ENCODE measurements at places on chromosomes 11 and 22. TPM values are rescaled to one million over a fixed set of nuclear protein-coding genes. Genes with fewer than 3 reads are reported as not detected.

GRCh38 chr11:124380585-124380984 lies 3.7 kb downstream of the OR8B2 start:
- no peak overlapping the region for H3K4me3 ChIP-seq
- no peaks in the 10 kb centered on the region for H3K36me3 ChIP-seq
- no peaks in the 10 kb centered on the region for H3K4me1 ChIP-seq
- H3K27me3 ChIP-seq = no peaks in the 10 kb centered on the region
- H3K27ac ChIP-seq = no peak overlapping the region

GRCh38 chr11:36354221-36355003 lies 58.3 kb downstream of the PRR5L start:
- H3K27me3 ChIP-seq = no peaks in the 10 kb centered on the region
- no peak for DNase-seq
- no peaks in the 10 kb centered on the region for H3K36me3 ChIP-seq
- H3K4me1 ChIP-seq = no peaks in the 10 kb centered on the region

DNA sequence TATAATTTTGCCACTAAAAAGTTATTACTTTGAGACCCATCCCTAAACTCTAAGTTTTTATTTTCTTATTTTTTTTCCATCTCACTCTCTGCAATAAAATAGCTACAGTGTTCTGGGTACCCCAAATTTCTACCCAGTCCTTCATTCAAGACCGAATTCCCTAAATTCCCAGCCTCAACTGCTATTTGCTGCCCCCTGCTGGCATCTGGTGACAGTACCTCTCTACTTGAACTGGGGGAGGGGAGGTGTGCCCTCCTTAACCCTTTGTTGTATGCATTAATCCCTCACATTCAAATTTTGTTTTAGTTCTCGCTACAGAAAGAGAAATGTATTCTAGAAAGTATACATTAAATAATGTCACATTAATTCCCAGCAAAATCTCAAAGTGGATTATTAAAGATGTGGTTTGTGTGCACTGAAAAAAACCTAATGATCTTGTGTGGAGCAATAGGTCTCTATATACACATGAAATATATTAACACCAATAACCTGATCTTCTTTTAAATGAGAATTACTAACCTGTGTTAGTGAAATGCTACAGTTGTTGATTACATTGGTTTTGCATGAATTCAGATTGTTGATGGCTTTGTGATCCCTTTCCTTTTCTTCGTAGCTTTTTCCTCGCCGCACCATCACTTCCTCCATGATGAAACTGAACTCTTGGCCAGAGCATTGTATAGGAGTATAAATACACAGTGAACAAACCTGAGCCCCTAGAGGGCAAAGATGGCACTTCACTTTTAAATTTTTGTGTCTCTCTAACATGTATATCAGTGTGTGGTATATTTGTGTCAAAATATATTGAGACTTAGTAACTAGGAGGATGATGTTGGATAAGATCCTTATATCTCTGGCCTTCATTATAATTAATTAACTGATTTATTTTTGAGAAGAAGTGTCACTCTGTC lies 590.0 kb downstream of the METTL15 start:
- DNase-seq = no peak
- no peaks in the 10 kb centered on the region for H3K4me1 ChIP-seq

GRCh38 chr11:67264877-67265632 lies 1.2 kb upstream of the GRK2 start:
- H3K27me3 ChIP-seq = no peaks in the 10 kb centered on the region
- H3K27ac ChIP-seq = no peak overlapping the region
- peaks cover 60% of the 10 kb centered on the region for H3K4me1 ChIP-seq
- no peak overlapping the region for H3K4me3 ChIP-seq

DNA sequence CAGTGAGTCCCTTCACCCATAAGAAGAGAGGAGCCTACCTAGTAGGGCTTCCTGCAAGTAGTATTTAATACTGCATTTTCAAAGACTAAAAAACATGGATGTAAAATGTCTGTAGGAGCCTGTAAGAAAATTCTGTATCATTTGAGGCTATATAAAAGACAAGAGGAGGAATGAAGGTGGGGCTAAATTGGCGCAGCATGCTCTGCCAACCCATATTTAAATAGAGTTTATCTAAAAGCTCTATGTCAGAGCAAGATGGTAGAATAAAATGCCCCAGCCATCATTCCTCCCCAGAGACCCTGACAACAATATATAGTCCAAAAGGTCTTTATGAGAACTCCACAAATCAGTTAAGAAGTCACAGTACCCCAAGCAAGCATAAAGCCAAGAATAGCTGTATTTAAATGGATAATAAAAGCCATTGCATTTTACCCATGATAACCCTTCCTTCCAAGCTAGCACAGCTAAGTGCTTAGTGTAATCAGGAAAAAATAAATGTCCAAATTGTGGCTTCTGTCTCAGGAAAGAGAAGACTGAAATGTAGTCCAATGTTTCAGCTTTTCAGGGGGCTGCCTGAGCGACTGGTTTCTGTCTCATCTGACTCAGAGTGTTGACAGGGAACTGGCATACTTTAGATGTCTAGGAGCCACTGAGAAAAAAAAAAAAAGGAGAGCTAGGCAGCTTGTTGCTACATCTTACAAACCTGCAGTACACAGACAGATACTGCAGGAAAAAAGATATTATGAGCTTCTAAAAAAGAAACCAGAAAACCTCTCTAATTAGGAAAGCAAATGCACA lies 258.6 kb downstream of the METTL15 start:
- H3K4me1 ChIP-seq = no peaks in the 10 kb centered on the region
- H3K27ac ChIP-seq = no peak overlapping the region
- H3K4me3 ChIP-seq = no peak overlapping the region
- H3K27me3 ChIP-seq = no peaks in the 10 kb centered on the region
- H3K36me3 ChIP-seq = no peaks in the 10 kb centered on the region
- DNase-seq = no peak

DNA sequence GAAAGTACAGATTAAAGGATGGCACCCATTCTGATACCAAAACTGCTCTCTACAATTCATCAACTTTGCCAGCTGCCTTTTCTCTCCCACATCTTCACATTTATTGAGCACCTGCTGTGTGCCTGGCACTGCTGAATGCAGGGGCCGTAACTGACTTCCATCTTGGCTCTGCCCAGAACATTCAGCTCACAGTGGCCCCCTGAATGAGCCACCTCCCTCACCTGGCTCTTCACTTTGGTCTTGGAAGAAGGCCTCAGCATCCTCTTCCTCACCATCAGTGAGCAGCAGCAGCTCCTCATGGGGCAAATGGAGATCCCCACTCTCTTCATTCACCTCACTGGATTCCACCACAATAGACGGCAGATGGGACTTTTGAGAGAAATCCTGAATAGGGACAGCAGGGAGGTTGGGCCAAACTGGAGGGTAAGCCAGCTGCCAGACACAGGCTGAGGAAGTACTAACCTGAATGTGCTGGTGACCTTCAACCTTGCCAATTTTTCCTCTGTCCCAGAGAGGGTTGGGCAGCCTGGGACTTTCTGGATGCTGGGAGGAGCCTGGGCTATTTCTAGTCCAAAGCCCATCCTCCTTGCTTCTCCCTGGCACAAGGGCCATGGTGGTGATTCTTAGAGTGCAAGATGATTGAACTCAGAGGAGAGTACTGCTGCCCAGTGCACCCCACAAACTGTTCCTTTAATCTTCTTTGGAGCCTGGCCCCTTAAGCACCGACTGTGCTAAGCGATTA lies 1.9 kb upstream of the UQCC3 start:
- no peak overlapping the region for H3K4me3 ChIP-seq
- H3K36me3 ChIP-seq = peaks cover 35% of the 10 kb centered on the region
- peaks cover 54% of the 10 kb centered on the region for H3K4me1 ChIP-seq
- no peak overlapping the region for H3K27ac ChIP-seq
- no peak for DNase-seq
- H3K27me3 ChIP-seq = no peaks in the 10 kb centered on the region

DNA sequence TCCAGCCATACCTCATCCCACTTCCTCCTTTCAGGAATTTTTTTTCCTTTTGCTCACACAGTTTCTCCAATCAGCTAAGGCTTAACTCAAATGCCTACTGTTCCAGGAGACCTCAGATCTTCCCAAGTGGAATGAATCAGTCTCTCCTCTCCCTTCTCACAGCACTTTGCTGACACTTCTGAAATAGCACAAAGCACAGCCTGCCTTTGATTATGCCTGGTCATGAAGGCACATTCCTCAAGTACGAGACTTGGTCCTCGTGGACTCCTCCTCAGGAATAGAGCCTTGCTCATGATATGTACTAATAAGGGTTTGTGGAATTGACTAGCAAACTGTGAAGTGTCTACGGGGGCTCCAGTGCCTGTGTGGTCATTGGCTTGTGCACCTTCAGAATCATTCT lies 176.7 kb upstream of the TENM4 start:
- no peaks in the 10 kb centered on the region for H3K36me3 ChIP-seq
- no peaks in the 10 kb centered on the region for H3K27me3 ChIP-seq
- no peaks in the 10 kb centered on the region for H3K4me1 ChIP-seq
- H3K27ac ChIP-seq = no peak overlapping the region

DNA sequence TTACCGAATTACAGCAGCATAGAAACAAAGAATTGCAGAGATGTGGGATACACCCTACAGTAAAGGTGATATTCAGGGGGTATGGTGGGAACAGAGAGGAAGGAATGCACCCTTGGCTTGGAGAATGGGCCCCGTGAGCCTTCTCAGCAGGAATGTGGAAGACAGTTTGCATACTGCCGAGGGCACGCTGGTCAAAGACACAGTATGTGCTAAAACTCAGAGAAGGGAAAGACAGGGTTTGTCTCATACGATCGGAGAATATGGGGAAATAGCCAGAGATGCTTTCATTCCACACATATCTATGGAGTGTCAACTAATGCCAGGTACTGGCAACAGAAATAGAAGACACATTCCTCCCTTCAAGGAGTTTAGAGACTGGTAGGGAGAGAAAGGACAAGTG lies 36.9 kb downstream of the UBASH3B start:
- no peak overlapping the region for H3K4me3 ChIP-seq
- H3K27ac ChIP-seq = no peak overlapping the region
- no peak for DNase-seq
- H3K36me3 ChIP-seq = no peaks in the 10 kb centered on the region
- H3K27me3 ChIP-seq = no peaks in the 10 kb centered on the region
- peaks cover 21% of the 10 kb centered on the region for H3K4me1 ChIP-seq

DNA sequence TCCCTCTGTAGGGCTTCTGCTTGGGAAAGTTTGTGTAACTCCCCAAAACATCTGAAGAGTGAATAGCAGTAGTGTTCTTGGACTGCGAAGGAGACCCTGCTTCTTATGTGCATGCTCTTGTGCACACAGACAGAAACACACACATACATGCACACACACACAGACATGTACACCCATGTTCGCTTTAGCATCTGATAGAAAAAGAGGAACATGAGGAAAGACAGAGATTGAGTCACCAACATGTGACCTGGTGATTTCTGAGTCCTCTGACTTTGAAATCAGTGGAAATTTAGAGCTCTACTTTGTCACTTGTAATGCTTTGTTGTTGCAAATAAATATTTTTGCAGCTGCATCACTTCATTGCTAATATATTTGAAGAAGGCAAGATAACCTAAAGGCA lies 23.8 kb downstream of the CD44 start:
- peaks cover 100% of the 10 kb centered on the region for H3K4me1 ChIP-seq
- DNase-seq = no peak
- H3K36me3 ChIP-seq = no peaks in the 10 kb centered on the region
- peak overlapping the region; percentile 73 for H3K27ac ChIP-seq

DNA sequence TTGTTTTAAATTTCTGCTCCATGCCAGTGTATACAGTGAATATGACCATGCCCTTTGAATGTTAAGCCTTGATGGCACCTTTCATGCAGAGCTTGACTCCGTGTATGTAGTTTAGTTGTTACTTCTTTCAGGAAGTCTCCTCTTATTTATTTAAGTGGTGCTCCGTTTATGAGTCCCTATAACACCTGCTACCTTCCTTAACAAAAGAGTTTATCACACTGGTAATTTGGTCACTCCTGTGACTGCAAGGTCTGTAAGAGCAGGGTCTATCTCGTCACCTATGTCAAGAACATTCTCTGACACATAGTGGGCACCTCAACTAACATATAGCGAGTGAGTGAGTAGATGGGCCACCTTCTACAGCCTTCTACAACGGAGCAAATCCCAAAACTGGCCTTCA lies 152.5 kb downstream of the CCDC34 start:
- no peak for DNase-seq
- H3K27me3 ChIP-seq = peaks cover 4% of the 10 kb centered on the region
- peaks cover 26% of the 10 kb centered on the region for H3K4me1 ChIP-seq
- H3K36me3 ChIP-seq = no peaks in the 10 kb centered on the region
- no peak overlapping the region for H3K4me3 ChIP-seq
- H3K27ac ChIP-seq = no peak overlapping the region

DNA sequence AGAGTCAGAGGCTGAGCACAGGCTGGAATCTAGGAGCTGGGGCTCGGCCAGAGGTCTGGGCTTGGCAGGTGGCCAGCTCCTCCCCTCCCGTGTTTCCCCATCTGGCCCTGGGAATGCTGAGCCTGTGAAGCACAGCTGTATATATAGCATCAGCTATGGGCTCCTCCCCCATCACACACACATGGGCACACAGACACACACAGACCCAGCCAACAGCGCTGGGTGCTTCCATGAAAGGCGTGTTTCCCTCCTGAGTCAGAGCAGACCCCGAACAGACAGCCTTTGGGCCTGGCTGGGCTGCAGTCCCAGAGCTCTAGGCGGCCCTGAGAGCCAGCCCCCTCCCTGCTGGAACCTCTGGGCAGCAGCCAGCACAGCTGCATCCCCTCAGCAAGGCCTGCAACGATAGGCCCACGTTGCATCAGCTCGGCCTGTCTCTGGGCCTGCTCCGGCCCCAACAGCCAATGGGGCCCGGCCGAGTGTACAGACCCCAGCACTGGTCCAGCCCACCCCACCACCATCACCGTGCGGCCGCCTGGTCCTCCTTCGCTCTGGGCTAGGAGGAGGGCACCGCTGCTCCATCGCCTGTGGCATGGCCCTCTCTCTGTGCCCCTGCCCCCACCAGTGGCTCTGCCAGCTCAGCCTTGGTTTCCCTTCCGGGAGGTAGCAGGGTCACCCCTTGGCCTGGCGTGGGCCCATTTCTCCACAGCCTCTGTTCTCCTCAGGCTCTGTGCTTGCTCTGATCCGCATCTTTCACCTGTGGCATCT lies 7.6 kb upstream of the SERPINH1 start:
- H3K27ac ChIP-seq = peak overlapping the region; percentile 77
- peak; percentile 79 for DNase-seq
- H3K4me3 ChIP-seq = no peak overlapping the region
- no peaks in the 10 kb centered on the region for H3K36me3 ChIP-seq

DNA sequence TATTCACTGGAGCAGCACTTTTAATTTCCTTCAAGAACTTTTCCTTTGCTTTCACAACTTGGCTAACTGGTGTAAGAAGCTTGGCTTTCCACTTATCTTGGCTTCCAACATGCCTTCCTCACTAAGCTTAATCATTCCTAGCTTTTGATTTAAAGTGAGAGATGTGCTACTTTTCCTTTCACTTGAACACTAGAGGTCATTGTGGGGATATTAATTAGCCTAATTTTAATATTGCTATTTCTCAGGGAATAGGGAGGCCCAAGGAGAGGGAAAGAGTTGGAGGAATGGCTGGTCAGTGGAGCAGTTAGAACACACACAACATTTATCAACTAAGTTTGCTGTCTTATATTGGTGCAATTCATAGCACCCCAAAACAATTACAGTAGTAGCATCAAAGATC lies 24.6 kb upstream of the CCDC90B start:
- H3K27ac ChIP-seq = no peak overlapping the region
- no peaks in the 10 kb centered on the region for H3K27me3 ChIP-seq
- H3K36me3 ChIP-seq = no peaks in the 10 kb centered on the region
- no peaks in the 10 kb centered on the region for H3K4me1 ChIP-seq
- no peak for DNase-seq

- no peaks in the 10 kb centered on the region for H3K27me3 ChIP-seq
- no peak overlapping the region for H3K4me3 ChIP-seq
- no peaks in the 10 kb centered on the region for H3K36me3 ChIP-seq
- no peak overlapping the region for H3K27ac ChIP-seq
- H3K4me1 ChIP-seq = no peaks in the 10 kb centered on the region
Observed at GRCh38 chr11:128262463-128263345, 324.7 kb downstream of the ETS1 start.

CARD18 gene
- total RNA-seq = not detected

OSBP gene
- total RNA-seq = 37.7 TPM

CRYAB gene
- 72.5 TPM for total RNA-seq

PGM2L1 gene
- total RNA-seq = 5.2 TPM

ZC3H12C gene
- 11.4 TPM for total RNA-seq

TSSK2 gene
- total RNA-seq = not detected
